ENCODE measurements at places on chromosomes 6 and 20.
A peak's percentile ranks its signal among the peaks of the same experiment; 100 is the strongest.

GRCh38 chr6:140230282-140230681 is 855.8 kb upstream of the CITED2 start:
- peak; percentile 6 for DNase-seq

DNA sequence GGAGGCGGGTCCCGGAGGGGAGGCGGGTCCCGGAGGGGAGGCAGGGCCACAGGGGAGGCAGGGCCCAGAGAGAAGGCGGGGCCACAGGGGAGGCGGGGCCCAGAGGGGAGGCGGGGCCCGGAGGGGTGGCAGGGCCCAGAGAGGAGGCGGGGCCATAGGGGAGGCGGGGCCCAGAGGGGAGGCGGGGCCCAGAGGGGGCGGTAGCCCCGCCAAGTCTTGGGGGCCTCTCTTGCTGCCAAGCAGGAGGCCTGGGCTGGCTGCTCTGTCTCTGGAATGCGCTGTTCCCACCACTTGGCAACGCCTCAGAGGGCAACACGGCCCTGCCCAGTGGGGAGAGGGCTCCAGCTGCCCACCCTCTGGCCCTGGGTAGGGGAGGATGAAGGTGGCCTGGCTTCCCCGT is 80.5 kb downstream of the YTHDF1 start:
- no peak for DNase-seq

DNA sequence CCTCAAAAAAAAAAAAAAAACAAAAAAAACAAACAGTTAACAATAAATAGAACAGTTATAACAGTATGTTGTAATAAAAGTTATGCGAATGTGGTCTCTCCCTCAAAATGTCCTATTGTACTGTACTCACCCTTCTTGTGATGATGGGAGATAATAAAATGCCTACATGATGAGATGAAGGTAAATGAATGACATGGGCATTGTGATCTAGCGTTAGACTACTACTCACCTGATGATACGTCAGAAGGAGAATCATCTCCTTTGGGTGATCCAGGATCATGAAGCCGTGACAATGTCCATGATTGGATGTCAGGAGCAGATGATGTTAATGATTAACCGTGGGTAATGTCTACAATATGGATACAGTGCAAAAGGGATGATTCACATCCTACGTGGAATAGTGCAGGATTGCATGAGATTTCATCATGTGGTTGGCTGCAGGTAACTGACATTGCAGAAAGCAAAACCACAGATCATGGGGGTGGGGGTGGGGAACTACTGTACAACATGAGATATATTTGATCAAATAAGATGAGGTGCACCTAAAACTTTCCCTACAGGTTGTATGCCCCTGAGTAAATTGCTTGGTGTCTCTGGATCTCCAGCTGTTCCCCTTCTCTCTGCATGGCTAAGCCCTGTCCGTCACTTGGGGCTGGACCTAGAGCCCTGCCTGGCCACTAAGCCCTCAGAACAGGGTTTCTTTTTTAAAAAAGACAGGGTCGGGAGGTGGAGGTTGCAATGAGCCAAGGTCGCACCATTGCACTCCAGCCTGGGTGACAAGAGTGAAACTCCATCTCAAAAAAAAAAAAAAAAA is 6.2 kb upstream of the RBCK1 start:
- DNase-seq: peak; percentile 100

- DNase-seq: no peak
Observed at GRCh38 chr6:146028851-146029572, at the start of gene GRM1. Gene GRM1, plus strand, starts transcription at chr6:146029062. Its CDS starts 456 bp downstream, at chr6:146029518.

DNA sequence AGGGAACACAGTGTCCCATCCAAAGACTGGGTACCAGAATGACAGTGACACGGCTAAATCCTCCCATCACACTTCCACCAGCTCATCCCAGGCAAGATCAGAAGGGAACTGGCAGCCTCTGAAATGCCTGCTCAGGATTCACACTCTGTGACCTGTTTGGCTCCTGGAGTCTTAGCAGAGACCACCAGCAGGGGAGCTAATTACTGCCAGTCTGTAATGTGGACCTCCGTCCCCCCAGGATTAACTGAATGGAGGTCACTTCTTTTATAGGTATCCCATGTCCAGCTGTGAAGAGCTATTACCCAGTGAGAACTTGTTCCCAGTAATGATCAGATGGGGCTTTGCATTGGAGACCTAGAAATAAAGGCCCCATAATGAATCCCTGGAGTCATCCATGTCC is 45.2 kb downstream of the DEFB114 start:
- no peak for DNase-seq

GRCh38 chr20:44070139-44070900 is 116.7 kb downstream of the JPH2 start:
- DNase-seq: no peak

GRCh38 chr6:148658681-148659430 is 88.0 kb upstream of the UST start:
- DNase-seq: no peak
